ENCODE measurements at places on chromosomes 4 and X. TPM values are rescaled to one million over a fixed set of nuclear protein-coding genes. Genes with fewer than 3 reads are reported as not detected.

IDUA gene
- total RNA-seq = 6.9 TPM

IGFBP7 gene
- 4.3 TPM for total RNA-seq

PAGE4 gene
- not detected for total RNA-seq

SOWAHB gene
- total RNA-seq = not detected

ADGRL3 gene
- 1.4 TPM for total RNA-seq

SLIT2 gene
- not detected for total RNA-seq

CTAG1A gene
- total RNA-seq = not detected

FBXL5 gene
- total RNA-seq = 40.7 TPM

CT45A2 gene
- total RNA-seq = not detected

PWWP3B gene
- total RNA-seq = 0.12 TPM

PIR gene
- total RNA-seq = 179 TPM

RS1 gene
- not detected for total RNA-seq

CPLX1 gene
- 0.10 TPM for total RNA-seq

SH3TC1 gene
- total RNA-seq = 2.9 TPM

RAB39B gene
- 47.7 TPM for total RNA-seq

CXorf49 gene
- not detected for total RNA-seq

NXF2B gene
- total RNA-seq = not detected

DCAF8L2 gene
- not detected for total RNA-seq

MAGEA4 gene
- not detected for total RNA-seq

CNOT6L gene
- 14.3 TPM for total RNA-seq

TMPRSS11B gene
- not detected for total RNA-seq

FGFBP1 gene
- total RNA-seq = not detected

TMEM165 gene
- 79.1 TPM for total RNA-seq

CXCL6 gene
- not detected for total RNA-seq

TMPRSS11A gene
- total RNA-seq = not detected

MAGEA3 gene
- total RNA-seq = not detected

GPR143 gene
- not detected for total RNA-seq

TBC1D19 gene
- 54.9 TPM for total RNA-seq

FAM120C gene
- 11.2 TPM for total RNA-seq

IL3RA gene
- 0.27 TPM for total RNA-seq

GAGE13 gene
- not detected for total RNA-seq

PNPLA4 gene
- 23.4 TPM for total RNA-seq

FREM3 gene
- total RNA-seq = not detected

MRFAP1L1 gene
- 37.4 TPM for total RNA-seq

CXXC4 gene
- total RNA-seq = 0.03 TPM

ASB12 gene
- total RNA-seq = not detected

XAGE5 gene
- not detected for total RNA-seq

CXorf65 gene
- not detected for total RNA-seq

GRIA2 gene
- not detected for total RNA-seq

ADH7 gene
- total RNA-seq = not detected

CSAG2 gene
- not detected for total RNA-seq

TAF7L gene
- total RNA-seq = not detected

CLCN4 gene
- 3.4 TPM for total RNA-seq

NUP62CL gene
- 11.8 TPM for total RNA-seq

SLC25A43 gene
- total RNA-seq = 44.5 TPM

FAM9C gene
- total RNA-seq = not detected

KLHL13 gene
- total RNA-seq = 5.3 TPM

RBMX gene
- total RNA-seq = 325 TPM

GK gene
- total RNA-seq = 10.4 TPM

PAQR3 gene
- 24.3 TPM for total RNA-seq

HTR2C gene
- not detected for total RNA-seq
